ENCODE measurements at places on chromosomes 12 and 14.

DNA sequence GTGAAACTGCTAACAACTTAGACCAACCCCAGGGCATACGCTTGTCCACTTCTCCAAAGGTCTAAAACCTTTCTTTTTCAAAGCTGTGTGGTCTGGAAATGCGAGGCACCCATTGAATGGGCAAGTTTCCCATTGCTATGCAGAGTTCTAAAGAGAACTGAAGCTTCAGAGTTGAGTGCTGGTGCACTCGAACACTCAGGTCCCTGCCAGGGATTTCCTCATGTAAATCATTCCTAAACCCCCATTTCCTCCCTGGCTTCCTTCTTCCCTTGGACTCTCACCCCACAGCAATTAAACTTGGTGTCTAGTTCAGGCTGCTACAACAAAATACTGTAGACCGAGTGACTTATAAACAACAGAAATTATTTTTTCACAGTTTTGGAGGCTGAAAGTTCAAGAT is 2.2 kb upstream of the PXN start:
- no peak for DNase-seq

DNA sequence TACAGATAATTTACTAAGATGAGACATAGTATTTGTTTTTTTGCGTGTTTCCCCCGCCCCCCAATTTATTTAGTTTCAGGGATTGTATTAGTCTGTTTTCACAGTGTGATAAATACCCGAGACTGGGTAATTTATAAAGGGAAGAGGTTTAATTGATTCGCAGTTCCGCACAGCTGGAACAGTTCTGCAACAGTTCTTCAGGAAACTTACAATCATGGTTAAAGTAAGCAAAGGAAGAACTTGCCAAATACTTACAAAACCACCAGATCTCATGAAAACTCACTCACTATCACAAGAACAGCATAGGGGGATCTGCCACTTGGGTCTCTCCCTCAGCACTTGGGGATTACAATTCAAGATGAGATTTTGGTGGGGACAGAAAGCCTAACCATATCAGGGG is 48.9 kb downstream of the LRRIQ1 start:
- no peak for DNase-seq

DNA sequence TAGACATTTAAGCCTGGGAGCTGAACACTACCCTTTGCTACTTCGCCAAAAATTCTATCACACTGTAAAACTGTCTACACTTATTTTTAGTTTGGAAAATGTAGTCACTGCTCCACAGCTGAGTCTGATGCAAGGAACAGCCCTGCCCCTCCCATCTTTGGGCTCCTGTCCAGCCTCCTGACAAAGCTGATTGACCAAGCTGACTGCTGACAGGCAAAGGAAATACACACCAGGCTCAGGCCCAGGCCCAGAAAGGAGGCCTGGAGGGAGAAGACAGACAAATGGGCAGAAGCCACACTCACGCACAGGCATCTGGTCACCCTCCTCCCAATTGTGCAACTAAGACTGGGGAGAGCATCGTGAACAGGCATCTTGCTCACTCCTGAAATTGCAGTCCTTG is 55.3 kb downstream of the ISCA2 start:
- DNase-seq, result no peak

- DNase-seq, result no peak
Measured at GRCh38 chr14:99177046-99177655, 94.8 kb downstream of the BCL11B start.

- DNase-seq, result no peak
Measured at GRCh38 chr12:5388581-5389535, 43.0 kb upstream of the NTF3 start.

DNA sequence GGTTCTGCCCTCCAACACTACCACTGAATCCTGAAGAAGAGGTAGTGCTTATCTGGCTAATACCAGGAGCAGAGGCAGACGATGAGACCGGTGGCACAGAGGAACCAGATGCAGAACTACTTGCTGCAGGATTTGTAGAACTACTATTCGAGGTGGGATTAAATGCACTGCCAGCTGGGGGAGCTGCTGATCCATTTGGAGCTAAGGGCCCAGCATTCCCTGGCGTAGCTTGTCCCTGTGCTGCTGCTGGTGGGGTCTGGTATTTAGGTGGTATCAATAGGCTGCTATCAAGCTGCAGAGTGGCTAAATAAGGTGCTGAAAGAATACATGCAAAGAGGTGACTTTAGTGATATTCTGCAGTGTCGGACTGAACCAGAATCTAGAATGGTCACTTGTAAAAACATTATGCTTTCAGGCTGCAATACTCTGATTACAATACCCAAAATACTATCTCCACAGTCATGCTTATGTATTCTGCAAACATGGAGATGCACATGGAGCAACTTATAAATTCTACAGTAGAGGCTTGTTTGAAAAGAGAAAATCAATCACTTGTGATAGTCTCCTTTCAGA is 294.2 kb downstream of the MED13L start:
- DNase-seq, result no peak

DNA sequence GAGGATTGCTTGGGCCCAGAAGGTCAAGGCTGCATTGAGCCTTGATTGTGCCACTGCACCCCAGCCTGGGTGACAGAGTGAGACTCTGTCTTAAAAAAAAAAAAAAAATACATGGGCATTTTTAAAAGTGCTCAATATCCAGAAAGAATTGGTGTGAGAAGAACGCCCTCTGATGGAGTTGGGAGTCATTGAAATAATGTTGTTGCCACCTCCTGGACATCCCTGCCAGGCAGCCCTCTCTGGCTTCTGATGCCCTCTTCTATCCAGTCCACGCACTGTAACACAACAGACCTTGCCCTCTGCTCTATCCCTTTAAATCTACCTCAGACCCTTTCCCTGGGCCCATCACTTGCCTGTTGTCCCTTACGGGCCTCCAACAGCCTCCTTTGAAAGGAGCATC is 4.9 kb downstream of the PTGDR start:
- no peak for DNase-seq

GRCh38 chr14:92759679-92760523 is 11.5 kb upstream of the LGMN start:
- no peak for DNase-seq

Measured in head of caudate nucleus (tissue), 42 donors.